Activated CD4-positive, CD25-positive, alpha-beta regulatory T cell treated with anti-CD3 and anti-CD28 coated beads, Interleukin-2, amount 50 U/mL, for 72 hours (primary cell): ENCODE measurements at places on chromosomes 1 and 21.

DNA sequence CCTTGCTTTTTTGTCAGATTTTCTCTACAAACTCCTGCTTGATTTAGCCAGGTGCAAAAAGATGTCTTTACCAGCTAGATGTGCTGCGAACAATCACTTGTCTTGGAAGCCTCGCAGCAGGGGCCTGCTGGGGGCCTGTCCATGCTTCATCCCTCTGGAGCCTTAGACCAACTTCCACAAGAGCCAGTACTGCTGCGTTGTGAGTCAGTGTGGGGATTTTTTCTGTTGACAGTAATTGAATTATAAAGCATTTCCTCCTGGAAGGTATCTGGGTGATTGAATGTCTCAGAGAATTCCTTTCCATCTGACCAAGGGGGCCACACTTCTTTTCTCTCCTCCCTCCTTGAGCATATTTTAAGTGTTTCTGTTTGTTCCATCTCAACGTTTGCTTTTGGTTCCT lies 40.4 kb upstream of the LDLRAP1 start:
- DNase-seq, result no peak

GRCh38 chr1:93001893-93002292 lies 40.6 kb upstream of the DIPK1A start:
- no peak for DNase-seq

DNA sequence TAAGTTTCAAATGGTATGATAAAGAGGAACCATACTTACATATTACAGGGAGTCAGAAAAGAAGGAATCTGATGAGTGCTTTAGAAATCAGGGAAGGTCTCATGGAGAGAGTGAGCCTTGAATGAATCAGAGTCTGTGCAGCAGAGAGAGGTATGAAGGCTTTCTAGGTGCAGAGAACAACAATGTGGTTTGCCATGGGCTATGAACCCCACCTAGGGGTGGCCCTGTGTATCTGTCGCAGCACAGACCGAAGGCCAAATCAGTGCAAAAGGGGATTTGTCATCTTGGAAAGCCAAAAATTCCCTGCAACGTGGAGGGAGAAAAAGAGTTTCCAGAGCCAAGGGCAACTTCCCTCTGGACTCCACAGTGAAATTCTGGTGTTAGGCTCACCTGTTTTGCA lies 3.5 kb downstream of the PAPPA2 start:
- no peak for DNase-seq

DNA sequence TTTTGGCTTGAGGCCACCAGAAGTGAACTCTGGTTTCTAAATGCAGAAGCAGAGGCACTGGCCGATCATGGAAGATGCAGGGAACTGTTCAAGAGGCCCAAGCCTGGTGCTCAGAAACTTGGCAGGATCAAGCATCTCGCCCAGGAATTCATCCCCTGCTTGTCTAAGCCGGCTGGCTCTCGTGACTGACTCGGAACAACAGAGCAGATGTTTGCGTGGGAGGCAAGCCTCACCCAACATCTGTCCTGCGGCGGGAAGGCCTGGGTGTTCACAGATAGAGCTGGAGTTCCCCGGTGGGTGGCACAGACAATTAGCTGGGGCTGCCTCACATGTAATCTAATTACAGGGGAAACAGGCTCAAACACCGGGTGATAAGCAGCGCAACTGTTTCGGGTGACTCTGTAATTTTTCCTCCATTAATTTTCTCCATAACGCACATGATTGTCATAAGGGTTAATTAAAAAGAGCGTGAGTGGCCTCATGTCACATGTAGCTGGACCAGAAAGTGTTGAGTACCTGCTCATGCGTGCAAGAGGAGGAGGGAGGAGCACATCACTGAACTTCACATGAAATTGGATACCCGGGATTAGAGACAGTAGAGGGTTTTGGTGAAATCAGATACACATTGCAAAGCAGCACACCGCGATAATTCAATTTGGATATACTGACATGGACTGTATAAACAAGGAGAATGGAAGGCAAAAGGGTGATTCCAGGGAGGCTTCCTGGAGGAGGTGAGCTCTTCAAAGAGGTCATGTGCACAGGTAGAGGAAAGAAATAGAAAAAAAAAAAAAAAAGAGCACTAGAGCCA lies 180.0 kb downstream of the ETS2 start:
- peak; percentile 45 for DNase-seq

DNA sequence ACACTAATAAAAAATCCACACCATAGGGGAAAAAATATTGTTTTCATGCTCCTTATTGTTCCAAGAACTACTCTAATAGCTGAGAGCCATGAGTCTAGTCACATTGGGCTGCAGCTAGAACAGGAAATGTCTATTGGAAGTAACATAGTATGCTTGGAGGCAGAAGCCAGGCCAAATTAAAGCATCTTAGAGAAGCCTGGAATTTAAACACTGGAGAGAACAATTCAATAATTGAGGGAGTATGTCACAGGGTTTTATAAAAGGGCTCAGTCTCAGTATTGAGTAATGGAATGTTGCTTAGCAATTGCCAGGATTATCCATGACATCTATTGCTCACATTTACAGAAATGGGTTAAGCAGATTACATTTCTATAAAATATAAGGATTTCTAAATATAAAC lies 471.3 kb downstream of the LMO4 start:
- DNase-seq, result no peak

GRCh38 chr1:93766451-93766850 lies 84.8 kb upstream of the BCAR3 start:
- no peak for DNase-seq

- DNase-seq, result no peak
Observed at GRCh38 chr1:222104694-222105392, 363.0 kb upstream of the DUSP10 start.

- no peak for DNase-seq
Observed at GRCh38 chr1:220818421-220819173, 31.9 kb downstream of the MTARC1 start.

DNA sequence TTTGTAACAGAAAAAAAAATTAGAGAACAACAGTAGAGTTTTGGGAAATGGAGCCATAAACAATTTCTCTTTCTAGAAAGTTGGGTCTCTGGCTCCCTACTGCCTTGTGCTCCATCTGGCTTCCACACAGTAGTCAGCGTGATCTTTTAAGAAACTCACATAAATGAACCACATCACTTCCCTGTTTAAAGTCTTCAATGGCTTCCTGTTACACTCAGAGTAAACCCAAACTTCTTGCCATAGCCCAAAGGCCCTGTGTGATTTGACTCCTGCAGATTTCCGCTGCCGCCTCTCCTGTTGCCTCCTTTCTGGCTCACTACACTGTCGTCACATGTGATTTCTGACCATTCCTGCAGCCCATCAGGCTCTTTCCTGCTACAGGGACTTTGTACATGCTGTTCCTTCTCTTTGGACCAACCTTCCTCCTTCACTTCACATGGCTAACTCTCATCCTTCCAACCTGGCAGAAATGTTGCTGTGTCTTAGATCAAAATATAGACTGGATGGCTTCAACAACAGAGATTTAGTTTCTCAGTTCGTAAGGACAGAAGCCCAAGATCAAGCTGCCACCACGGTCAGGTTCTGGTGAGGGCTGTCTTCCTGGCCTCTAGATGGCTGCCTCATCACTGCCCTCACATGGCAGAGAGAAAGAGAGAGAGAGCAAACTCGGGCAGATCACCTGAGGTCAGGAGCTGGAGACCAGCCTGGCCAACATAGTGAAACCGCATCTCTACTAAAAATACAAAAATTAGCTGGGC lies 34.0 kb downstream of the OPRD1 start:
- DNase-seq, result no peak

DNA sequence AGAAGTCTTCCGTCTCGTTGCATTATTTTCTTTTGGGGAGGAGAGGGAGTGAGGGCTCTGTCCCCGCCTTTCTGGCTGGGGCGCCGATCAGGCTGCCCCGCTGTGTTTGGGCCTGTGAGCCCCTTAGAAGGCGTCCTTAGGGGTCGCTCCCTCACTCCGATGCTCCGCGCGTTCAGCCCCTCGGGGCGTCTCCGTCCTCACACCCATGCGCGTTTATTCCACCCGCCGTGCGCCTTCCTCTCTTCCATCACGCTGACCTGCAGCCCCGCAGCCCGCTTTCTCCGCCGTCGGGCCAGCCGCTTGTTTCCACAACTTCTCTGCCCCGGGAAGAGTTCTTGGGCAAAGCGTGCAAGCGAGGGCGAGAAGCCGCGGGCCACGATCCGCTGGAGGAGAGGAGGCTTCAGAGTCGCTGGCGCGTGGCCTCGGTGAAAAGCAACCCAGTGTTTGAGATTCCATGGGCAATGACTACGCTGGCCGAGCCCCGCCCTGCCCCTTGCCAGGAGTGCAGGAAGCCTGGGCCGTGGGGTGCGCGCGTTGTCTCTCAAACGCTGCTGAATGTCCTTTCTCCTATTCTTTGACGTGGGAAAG lies 27.7 kb downstream of the TRIM11 start:
- no peak for DNase-seq

GRCh38 chr1:151165281-151165737 lies 393 bp downstream of the LYSMD1 start:
- no peak for DNase-seq

- no peak for DNase-seq
Observed at GRCh38 chr1:41713557-41714327, 205.0 kb downstream of the HIVEP3 start.

- DNase-seq, result no peak
Observed at GRCh38 chr21:16199539-16199938, 469.8 kb downstream of the USP25 start.

DNA sequence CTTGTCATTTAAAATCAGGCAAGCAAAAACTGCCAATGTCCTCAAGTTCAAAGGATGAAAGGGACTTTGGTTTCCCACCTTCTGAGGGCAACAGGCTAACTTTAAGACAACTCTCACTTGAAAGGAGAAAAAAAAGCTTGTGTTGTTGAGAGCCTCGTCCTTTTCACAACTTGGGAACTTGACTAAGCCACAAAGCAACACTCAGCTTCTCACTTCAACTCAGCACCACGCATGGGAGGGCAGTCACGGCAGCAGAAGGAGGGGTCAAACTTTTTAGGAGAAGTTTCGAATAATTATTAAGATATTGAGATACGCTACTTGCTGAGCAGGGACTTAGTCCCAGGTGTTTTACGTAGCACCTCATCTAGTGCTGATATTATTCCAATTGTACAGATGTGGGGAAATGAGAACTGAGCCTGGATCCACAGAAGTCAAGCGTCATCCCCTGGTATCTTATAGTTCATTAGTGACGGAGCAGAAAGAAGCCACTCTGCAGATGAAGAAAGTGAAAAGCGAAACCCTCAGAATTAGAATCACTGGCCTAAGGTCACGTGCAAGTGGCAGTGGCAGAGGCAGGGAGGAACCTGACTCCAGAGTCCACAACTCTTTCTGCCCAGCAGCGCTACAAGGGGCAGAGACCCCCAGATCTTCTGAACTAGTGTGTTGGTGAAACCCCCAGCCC lies 83.6 kb downstream of the JAK1 start:
- no peak for DNase-seq

GRCh38 chr1:248805876-248806275 lies 19.8 kb downstream of the SH3BP5L start:
- DNase-seq, result no peak

DNA sequence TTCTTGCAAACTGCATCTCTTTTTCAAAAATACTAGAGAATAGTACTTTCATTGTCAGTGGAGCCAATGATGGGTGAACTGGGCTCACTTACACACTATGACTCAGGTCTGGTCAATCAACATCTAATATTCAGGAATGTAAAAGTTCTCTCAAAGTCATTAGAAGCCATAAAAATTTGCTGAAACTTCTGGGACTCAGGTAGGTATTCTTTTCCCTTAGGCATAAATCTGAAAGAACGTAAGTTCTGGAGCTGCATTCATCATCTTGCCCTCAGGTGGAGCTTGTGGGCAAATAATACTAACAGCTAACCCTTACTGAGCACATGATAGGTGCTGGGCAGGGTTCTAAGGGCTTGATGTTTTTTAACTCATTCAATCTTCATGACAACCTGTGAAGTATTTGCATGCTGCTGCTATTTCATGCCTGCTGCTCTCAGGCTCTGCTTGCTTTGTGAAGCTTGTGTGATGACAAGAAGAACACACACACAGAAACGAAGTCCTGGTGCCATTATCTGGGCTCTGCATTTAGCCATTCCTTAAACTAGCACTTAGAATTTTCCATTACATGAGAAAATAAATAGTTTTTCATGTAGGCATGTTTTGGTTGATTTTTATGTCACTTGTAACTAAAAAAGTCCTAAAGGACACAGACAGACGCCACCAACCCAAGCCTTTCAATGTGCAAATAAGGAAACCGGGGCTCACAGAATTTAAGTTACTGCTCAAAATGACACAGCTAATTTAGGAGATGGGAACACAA lies 394.2 kb upstream of the LYPLAL1 start:
- no peak for DNase-seq

GRCh38 chr1:51583532-51583931 lies 33.4 kb upstream of the OSBPL9 start:
- DNase-seq, result no peak

DNA sequence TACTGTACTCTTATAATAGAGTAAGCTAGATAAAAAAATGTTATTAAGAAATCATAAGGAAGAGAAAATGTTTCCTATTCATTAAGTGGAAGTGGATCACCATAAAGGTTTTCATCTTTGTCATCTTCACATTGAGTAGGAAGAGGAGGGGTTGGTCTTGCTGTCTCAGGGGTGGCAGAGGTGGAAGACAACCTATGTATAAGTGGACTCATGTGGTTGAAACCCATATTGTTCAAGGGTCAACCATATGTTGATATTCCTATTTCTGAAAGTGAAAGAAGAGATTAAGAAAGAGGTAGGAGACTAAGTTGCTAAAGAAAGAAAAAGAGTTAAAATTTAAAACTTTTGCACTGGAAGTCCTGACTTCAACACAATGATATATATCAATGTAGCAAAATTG lies 4.9 kb upstream of the ZP4 start:
- DNase-seq, result no peak
